ENCODE measurements at places on chromosomes 7 and 10.

GRCh38 chr7:94969434-94970084, 62.2 kb downstream of the PPP1R9A start:
- DNase-seq = no peak

DNA sequence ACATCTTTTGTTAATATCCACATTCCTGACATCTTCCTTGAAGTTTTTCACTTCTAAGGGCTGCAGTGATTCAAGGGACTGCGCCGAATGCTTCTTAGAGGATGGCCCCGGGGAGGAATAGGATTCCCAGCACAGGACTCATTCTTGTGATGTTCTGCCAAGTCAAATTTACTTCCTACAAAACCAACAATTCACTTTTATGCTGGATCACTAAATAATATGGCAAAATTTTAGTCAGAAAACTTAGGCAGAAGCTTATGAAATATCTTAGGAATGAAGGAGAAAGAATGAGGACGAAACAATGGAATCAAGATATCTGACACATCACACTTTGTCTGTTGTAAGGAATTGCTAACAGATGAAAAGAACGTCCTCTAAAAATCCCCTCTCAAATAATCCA, 151.5 kb downstream of the JAZF1 start:
- DNase-seq = no peak

GRCh38 chr7:22799633-22800032, 23.0 kb downstream of the TOMM7 start:
- no peak for DNase-seq

GRCh38 chr10:10193848-10194247, 823.8 kb upstream of the CELF2 start:
- DNase-seq = no peak

DNA sequence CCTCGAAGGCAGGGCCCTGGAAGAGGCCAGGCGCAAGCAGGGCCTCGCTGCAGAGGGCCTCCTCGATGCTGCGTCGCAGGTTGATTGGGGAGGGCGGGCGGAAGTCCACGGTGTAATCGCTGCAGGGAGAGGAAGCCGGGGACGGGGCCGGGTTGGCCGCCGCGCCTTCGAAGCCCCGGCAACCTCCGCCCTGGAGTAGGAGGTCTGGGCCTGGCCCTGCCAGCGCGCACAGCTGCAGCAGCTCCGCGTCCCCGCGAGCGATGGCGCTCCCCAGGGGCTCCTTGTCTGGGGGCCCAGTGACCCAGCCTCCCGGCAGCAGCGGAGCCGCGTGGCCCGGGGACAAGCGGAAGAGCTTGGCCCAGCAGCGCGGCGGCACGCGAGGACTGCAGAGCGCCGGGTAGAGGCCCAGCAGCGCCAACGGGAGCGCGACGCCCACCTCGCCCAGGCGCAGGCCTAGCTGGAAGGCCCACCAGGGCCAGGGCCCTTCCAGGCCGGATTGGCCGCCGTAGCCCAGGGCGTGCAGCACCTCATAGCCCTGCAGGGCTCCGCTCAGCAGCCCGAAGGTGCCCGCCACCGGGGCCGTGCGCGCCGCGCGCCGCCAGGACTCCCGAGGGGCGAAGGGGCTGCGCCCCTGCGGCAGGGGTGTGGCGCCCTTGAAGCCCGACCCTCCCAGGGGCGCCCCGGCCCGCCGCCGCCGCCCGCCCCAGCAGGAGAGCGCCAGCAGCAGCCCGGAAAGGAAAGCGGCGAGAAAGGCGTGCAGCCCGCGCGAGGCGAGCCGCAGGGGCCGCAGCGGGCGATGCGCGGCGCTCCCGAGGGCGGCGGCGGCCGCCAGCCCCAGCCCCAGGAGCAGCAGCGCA, 7.8 kb upstream of the RBM28 start:
- no peak for DNase-seq

GRCh38 chr10:22580711-22581110, 133.7 kb downstream of the PIP4K2A start:
- DNase-seq = no peak

DNA sequence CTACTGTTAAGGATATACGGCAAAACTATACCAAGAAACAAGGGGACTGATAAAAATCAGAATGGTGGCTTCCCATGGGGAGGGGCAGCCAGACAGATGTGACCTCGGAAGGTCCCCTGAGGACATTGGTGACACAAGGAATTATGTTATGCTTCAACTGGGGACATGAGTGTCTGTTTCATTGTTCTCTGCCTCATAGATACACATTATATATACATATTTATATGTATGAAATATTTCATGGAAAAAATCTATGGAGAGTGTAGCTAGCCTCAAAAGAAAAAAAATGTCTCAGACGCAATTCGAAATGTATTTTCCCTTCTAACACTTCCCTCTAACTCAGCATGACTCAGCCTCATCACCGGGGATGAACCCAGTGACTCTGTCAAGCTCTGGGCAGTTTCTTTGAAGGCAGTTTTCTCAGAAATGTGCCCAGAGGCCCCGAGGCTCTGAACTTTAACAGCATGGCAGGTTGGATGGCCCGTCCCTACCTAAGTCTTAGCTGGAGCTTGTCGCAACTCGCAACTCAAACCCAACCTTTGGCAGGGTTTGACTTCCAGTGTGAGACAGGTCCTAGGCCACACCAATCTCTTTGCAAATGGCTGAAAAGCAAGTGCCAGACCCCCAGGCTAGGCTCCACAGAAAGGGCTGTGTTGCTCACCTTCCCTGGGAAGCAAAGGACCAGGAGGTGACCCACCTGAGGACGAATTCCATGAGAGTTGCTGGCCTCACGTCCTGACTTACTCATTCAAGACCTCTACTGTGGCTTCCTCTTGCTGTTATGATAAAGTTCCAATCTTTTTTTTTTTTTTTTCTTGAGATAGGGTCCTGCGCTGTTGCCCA, 86.9 kb downstream of the CARD11 start:
- no peak for DNase-seq

DNA sequence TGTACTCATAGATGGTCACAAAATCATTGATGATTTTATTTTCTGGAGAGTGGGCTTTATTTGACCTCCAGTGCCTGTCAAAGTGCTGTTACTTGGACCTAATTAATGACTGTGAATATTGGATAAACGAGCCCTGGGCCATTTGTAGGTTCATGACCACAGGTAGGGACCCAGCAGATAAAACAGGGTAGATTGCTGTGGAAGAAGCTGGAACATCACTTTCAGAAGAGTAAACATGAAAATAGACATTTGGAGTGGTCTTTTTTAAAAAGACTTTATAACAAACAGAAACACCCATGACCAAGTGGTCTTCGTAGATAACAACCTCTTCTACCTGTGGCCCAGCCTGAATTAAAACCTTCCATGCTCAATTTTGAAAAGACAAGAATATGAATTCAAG, 472.8 kb upstream of the MKI67 start:
- no peak for DNase-seq

DNA sequence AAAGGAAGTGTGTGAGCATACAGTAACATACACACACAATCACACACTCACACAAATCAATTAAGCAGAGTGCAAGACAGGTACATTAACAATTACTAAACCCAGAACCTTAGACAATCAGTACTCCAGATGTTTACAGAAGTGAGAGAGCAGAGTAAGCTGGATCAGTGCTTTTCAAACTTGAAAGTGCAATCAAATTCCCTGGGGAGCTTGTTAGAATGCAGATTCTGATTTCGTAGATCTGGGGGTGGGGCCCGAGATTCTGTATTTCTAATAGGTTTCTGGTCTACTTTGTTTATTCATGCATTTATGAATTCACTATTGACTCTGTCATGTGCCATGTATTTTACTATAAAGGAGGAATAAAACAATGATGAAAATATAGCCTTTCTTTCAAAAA, 179.6 kb upstream of the PHYHIPL start:
- no peak for DNase-seq

DNA sequence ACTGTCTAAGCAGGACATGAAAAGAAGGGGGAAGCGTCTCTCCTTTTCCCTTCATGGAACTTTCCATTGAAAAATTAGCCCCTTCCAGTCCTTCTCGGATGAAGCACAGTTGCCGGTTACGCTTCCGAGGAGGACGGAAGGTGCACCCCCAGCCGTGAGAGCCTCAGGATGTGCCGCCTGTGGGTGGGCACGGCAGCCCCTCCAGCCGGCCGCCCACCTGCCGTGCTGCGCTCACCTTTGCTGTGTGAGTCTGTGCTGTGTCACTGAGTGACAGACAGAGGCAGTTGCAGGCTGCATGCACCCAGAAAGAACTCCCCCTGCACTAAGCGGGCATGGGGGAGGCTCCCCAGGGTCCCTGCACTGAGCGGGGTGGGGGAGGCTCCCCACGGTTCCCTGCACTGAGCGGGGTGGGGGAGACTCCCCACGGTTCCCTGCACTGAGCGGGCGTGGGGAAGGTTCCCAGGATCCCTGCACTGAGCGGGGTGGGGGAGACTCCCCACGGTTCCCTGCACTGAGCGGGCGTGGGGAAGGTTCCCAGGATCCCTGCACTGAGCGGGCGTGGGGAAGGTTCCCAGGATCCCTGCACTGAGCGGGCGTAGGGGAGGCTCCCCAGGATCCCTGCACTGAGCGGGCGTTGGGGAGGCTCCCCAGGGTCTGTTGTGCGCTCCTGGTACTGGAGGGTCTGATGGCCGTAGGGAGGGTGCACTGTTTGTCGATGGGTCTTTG, 74.2 kb downstream of the DNAJB6 start:
- DNase-seq = no peak

- no peak for DNase-seq
These were observed 270.9 kb downstream of the RELN start for GRCh38 chr7:103718482-103719061.

DNA sequence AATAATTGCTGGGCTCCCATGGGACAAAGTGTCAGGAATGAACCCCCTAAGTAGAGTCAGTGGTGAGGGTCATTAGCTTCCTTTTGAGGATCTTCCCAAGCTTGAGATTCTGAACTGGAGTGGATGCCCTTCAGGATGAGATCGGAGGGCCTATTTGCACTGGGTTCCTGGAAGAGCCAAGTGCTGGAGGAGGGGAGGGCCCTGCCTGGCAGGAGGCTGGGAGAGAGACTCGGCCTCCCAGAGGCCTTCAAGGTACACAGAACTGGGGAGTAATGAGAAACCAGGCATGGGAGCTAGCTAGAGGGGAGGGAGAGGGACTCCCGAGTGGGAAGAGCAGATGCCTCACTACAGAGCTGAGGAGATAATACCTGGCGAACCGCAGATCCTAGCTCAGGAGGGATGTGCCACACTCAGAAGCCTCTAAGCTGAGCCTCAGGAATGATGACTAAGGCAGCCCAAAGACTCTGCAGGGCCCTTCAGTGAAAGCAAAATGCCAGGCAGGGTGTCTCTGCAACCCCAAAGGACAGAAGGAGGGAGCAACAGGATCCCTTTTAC, 9.4 kb downstream of the PDAP1 start:
- DNase-seq = no peak

- DNase-seq = no peak
These were observed 42.4 kb upstream of the HGF start for GRCh38 chr7:81811956-81812865.

- no peak for DNase-seq
These were observed 2.8 kb downstream of the LIPM start for GRCh38 chr10:88805361-88805760.

DNA sequence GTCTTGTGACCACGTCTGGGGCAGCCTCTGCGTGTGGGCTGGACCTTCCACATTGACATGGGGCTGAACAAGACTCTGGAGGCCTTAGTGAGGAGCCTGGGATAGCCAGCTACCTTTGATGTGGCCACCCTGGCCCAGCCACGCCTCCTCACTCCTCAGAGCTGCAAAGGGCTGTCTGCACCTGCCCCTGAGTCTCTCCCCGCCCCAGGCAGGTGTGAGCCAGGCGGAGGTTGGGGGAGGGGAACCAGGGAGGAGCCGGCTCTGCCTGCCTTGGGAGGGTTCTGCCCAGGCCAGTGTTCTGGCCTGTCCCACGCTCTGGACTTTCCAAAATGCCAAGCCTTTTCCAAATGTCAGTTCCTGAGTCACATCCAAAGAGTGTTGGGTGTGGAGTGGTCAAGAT, 72.2 kb downstream of the GTF2IRD1 start:
- DNase-seq = no peak

- no peak for DNase-seq
These were observed 302.6 kb downstream of the KLF6 start for GRCh38 chr10:3482200-3482993.

Data from activated CD8-positive, alpha-beta memory T cell treated with anti-CD3 and anti-CD28 coated beads for 4 hours (primary cell).